ENCODE measurements at places on chromosomes 13 and 19.

GRCh38 chr19:4379383-4380253 is 20.7 kb downstream of the SH3GL1 start:
- no peak for DNase-seq

DNA sequence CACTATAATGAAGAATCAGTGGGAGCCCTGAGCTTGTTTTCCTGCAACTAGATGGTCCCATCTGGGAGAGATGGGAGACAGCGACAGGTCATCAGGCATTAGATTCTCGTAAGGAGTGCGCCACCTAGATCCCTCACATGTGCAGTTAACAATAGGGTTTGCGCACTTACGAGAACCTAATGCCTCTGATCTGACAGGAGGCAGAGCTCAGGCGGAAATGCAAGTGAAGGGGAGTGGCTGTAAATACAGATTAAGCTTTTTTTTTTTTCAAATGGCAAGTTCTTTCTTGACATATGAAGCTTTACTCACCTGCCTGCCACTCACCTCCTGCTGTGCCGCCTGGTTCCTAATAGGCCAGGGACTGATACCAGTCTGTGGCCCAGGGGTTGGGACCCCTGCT is 14.4 kb downstream of the CDC16 start:
- no peak for DNase-seq

DNA sequence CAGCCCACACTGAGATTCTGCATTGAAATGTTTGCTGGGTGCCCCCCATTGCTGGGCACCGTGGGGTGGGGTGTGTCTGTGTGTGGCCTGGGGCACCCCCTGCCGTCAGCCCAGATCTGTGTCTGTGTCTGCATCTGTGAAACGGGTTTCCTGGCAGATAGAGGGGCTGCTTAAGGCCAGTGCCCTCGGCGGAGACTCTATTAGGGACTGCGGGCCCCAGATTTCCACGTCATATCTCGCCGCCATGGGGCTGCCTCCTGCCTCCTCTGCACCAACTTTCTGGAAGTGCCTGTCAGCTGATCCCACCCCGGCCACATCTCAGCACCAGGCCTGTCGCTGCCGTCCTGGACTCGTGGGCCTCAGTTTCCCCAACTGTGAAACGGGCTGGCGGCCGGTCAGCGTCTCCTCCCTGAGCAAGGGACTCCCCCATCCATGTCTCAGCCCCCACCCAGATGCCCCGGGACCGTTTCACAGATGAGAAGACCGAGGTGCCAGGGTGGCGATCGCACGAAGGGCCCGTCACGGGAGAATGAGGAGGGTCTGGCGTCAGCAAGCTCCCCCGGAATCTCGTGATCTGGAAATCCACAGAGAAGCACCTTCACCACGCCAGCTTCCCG is 21.4 kb downstream of the ARID3A start:
- no peak for DNase-seq

- DNase-seq, result no peak
Measured at GRCh38 chr13:53241891-53242348, 213.3 kb downstream of the OLFM4 start.

- DNase-seq, result no peak
Measured at GRCh38 chr13:112814905-112815585, 125.2 kb downstream of the ATP11A start.

- DNase-seq, result no peak
Measured at GRCh38 chr19:40367577-40368434, 19.3 kb downstream of the PLD3 start.

- DNase-seq, result no peak
Measured at GRCh38 chr13:22298530-22298929, 627.7 kb downstream of the FGF9 start.

GRCh38 chr13:41939398-41939797 is 21.5 kb downstream of the VWA8 start:
- no peak for DNase-seq

DNA sequence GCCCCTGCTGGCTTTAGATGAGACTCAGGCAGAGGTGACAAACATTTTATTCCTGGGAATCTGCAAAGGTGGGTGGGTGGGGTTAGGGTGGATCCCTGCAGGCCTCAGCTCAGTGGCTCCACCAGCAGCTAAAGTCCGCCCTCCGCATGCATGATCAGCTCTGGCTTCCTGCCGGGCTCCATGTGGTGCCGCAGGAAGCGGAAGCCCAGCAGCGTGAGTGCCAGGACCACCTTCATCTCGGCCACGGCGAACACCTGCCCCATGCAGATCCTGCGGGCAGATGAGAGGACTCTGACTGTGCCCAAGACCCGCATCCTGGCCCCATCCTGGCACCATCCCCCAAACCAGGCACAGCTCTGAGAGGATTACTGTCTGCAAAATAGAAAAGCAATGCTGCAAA is 26.3 kb downstream of the CYP4F2 start:
- DNase-seq, result peak; percentile 30

DNA sequence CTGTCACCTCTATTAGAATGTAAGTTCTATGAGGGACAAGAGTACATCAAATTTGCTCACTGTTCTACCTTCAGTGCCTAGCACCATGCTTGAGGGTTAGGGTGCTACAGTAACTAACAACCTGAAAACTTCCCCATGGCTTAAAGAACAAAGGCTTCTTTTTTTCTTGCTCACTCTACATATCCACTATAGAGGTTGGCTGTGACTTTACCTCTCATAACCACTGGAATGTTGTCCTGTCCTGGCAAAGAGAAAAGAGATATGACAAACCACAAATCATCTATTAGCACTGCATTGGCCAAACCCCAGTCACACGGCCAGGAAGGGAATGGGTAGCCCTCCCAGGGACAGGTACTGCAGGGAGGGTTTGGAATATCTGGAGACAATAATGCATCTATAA is 23.2 kb upstream of the ACOD1 start:
- DNase-seq, result no peak

GRCh38 chr19:37966211-37966661 is 59.2 kb downstream of the SIPA1L3 start:
- no peak for DNase-seq

DNA sequence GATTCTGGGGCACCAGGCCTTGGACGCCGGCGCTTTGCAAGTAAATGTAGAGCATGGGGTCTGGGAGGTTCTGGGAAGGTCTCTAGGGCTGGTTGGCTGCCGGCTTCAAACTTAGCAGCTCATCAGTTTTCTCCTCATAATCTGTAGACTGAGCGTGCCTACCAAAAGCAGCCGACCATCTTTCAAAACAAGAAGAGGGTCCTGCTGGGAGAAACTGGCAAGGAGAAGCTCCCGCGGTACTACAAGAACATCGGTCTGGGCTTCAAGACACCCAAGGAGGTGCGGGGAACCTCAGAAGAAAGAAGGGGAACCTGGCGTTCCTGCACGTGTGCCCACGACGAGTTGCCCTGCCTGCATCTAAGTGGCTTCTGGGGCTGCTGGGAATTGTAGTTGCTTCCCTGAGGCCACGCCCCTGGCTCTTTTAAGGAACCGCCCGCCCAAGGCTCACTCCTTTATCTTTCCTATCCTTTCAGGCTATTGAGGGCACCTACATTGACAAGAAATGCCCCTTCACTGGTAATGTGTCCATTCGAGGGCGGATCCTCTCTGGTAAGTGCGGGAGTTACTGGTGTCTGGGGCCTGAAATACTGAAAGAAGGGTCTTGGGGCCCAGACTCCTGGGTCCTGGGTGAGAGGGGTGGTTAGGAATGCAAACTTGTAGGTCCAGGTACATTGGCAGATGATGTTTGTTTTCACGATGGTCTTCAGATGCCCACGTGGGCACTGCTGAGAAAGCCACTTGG is 984 bp downstream of the RPS11 start:
- peak; percentile 65 for DNase-seq

- no peak for DNase-seq
Measured at GRCh38 chr13:98989469-98990235, 11.8 kb upstream of the DOCK9 start.

DNA sequence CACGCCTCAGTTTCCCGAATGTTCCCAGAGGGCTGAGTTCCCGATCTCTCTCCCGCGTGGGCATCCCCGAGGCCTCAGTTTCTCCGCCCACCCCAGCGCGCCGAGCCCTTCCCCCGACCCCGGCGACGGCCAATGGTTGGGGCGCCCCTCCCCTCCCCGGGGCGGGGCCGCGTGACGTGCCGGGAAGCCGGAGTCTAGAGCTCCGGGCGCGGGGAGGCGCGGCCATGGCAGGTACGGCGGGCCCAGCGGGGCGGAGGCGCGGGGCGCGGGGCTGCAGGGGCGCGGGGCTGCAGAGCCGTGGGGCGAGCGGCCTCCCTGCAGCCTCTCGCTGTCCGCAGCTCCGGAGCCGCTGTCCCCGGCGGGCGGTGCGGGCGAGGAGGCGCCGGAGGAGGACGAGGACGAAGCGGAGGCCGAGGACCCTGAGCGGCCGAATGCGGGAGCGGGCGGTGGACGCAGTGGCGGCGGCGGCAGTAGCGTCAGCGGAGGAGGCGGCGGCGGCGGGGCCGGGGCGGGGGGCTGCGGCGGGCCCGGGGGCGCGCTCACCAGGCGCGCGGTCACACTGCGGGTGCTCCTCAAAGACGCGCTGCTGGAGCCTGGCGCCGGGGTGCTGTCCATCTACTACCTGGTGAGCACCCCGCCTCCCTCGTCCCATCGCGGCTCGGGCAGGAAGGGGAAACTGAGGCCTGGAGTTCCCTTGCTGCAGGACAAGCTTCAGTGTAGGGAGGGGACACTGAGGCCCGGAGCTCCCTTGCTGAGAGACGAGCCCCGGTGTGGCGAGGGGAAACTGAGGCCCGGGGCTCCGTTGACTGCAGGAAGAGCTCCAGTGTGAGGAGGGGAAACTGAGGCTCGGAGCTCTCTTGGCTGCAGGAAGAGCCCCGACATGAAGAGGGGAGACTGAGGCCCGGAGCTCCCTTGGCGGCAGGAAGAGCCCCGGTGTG is at the start of gene MPND:
TSS of gene MPND (plus strand) at position 193 of the 938 bp plus-strand sequence. CDS start at position 225, 32 bp downstream.
- peak; percentile 91 for DNase-seq

DNA sequence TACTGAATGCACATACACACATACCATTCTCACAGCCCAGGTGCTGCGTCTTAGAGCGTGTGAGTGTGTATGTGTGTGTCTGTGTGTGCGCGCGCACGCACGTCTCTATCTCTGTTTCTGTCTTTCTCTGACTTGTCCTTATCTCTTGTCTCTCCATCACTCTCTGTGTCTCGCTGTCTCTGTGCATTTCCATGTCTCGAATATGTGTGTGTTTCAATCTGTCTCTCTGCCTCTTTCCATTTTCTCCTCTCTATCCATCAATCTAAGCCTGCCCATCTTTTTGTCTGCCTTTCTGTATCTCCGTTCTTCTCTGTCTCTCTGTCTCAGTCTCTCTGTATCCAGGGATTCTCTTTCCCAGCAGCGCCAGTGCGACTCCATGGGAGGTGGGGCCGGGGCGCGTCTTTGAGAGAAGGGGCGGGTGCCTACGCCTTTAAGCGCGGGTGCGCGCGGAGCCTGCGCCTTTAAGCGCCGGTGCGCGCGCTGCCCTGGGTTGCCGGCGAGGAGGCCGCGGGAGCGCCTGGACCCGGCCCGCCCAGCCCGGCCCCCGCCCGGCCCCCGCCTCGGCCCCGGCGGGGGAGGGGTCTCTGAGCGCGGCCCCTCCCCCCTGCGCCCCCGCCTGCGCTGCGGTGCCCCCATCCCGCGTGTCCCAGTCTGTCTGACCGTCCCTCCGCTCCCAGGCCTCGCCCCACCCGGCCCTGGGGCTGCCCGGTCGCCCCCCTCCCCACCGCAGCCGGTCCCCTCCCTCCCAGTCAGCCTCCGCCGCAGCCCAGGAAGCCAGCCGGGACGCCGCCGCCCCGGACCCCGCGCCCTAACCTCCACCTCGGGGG is at the start of gene LRFN3:
TSS of gene LRFN3 (plus strand) at position 464 of the 827 bp plus-strand sequence. CDS start 3,052 bp downstream, outside the sequence.
- peak; percentile 31 for DNase-seq

- DNase-seq, result peak; percentile 58
Measured at GRCh38 chr19:17079710-17080439, 4.3 kb downstream of the MYO9B start.

DNA sequence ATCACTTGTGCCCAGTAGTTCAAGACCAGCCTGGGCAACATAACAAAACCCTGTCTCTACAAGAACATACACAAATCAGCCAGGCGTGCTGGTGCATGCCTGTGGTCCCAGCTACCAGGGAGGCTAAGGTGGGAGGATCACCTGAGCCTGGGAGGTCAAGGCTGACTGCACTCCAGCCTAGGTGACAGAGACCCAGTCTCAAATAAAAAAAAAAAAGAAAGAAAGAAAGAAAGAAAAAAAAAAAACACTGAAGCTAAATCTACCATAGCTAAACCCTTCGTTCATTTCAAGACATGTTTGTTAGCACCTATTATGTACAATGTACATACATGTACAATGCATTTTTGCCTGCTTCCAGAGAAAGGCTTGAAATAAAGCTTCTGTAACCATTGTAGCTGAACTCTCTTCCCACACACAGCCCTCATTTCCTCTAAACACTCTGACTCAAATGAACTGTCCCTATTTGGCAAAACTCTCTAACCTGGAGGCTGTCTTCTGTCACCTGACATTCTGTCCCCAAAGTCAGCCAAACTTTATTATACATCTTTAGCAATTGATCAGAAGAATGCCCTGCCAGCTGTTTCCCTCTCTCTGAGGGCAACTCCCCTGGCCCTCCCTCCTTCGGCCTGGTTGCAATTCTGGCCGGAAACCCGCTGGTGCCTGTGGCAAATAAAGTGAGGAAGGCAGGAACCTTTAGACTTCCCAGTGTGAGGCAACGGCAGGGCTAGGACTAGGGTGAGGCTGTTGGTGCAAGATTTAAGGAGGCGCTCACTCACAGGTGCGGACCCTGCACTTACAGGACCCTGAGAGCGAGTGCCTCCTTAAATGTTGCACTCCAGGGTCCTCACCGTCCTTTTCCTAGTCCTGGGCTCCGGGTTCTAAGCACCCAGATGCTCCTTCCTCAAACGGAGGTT is 1.8 kb downstream of the ETHE1 start:
- DNase-seq, result peak; percentile 24

GRCh38 chr13:33101835-33102234 is 85.6 kb downstream of the KL start:
- DNase-seq, result no peak

GRCh38 chr13:31172001-31172400 is 10.3 kb upstream of the HSPH1 start:
- DNase-seq, result no peak

- no peak for DNase-seq
Measured at GRCh38 chr13:49791315-49791710, 1.2 kb downstream of the KPNA3 start.

- DNase-seq, result no peak
Measured at GRCh38 chr13:69108486-69108885, 999.1 kb upstream of the ATXN8OS start.

- no peak for DNase-seq
Measured at GRCh38 chr19:46736531-46737297, 9.1 kb upstream of the FKRP start.

- DNase-seq, result no peak
Measured at GRCh38 chr19:4061683-4062418, 4.8 kb downstream of the ZBTB7A start.

- DNase-seq, result peak; percentile 18
Measured at GRCh38 chr19:10624585-10624984, 768 bp upstream of the SLC44A2 start.

All from activated gamma-delta T cell treated with Interleukin-2 at 50 U/mL for 16 hours (primary cell).